ENCODE measurements at places on chromosomes 7 and 10.

- peak; percentile 48 for DNase-seq
These were observed 57.9 kb upstream of the TMEM72 start for GRCh38 chr10:44853148-44853734.

DNA sequence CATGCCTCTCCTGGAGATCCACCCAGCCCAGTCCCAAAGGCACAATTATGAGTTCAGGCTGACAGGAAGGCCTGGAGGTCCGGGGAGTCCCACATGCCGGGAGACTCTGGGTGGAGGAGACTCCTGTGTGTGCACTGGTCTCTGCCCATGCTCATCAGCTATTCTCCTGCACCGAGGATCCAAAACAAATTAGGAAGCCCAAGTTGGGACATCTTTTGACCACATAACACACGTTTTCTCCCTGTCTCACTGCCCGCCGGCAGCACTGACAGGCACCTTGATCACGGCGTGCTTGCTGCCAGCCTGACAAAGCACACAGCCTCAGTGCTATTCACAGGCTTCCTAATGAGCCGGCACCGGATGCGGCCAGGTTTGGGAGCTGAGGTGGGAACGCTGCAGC is 412.7 kb downstream of the PTPRN2 start:
- no peak for DNase-seq

- no peak for DNase-seq
These were observed 17.8 kb downstream of the RGS10 start for GRCh38 chr10:119524720-119525070.

GRCh38 chr7:2317556-2318293 is 3.5 kb upstream of the SNX8 start:
- no peak for DNase-seq

GRCh38 chr10:68578974-68579373 is 18.8 kb downstream of the TET1 start:
- no peak for DNase-seq

DNA sequence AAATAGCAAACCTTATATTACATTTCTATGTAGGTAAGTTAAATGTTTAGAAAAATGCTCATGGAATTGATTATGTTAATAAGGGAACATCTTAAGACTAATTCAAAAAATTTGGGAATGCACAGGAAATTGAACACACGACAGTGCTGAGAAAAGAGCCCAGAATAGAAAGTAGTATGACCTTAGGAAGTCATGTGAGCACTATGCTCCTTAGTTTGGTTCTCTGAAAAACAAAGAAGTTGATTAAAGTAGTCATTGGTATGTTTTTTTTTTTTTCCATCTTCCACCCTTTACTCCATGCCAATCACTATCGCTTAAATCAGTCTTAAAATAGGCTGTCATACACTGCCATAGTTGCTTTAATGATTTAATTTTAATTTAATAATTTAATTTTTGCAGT is 242.9 kb downstream of the ANKRD7 start:
- no peak for DNase-seq

DNA sequence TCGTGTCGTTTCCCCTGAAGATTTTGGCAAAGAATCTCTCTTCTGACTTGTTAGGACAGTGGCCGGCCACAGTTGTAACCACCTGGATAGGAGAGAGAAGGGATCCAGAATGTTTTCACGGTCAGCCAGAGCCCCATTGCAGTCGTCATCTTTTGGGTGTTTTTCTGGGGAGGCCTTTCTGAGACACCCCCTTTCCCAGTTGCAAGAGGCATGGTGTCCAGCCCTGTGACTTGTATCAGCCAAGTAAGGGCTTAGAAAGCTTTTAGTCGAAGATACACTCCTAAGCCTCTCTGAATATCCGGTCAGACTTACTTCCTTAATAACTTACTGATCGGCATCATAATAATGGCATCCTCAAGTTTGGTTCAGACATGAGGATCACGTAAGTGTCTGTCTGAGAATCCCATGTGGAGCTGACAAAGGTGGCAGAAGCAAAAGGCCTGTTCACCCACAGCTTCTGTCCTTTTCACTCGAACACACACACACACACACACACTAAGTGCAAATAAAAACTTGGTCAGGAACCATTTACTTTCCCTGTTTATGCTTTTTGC is 435.7 kb upstream of the GALNT17 start:
- DNase-seq = peak; percentile 39

DNA sequence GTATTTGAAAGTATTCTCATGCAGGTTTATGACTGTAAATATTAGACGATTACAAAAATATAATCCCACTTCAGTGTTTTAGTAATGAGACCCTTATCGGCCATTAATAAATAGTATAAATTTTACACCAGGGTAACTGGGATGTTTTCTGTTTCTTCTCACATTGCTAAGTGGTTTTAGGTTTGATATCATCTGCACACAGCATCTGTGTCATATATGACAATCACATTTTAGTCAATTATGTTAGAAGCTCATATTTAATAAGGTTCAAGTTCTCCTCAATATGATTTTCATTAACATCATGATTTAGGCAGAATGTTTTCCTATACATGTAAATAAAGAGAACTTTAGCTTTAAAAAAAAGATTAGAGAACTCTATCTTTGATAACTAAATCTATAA is 66.8 kb downstream of the ATAD1 start:
- DNase-seq = no peak

DNA sequence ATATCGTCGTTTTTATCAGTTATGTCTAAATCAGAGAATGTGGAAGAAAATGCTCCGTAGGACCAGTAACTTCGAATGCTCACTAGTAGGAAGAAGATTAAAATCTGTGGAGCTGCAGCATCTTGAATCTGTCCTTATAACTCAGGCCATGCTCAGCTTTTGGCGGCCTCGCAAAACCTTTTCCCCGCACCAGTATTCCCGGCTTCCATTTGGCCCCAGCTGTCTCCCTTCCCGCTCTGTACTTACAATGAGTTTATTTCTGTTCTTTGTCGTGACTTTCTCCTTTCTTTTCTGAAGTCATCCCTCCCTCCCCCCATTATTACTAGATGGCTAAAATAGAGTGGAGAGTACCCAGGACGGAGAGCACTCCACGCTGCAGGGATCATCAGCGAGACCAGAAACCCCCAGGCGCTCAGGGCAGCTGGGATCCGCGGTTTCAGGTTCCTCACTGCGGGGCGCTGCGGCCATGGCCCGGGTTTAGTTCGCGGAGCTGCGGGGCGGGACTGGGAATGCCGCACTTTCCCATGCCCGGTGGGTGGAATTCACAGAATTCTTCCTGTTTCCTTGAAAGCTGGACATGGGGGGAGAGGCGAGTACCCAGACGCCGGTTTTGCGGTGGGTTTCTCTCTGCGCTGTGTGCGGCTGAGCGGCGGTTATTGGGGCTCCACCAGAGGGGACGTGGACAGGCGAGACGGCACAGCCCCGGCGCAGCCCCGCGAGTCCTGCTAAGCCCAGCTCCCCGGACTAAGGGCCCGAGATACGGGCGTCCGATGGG is 183.5 kb downstream of the POM121L12 start:
- peak; percentile 28 for DNase-seq

DNA sequence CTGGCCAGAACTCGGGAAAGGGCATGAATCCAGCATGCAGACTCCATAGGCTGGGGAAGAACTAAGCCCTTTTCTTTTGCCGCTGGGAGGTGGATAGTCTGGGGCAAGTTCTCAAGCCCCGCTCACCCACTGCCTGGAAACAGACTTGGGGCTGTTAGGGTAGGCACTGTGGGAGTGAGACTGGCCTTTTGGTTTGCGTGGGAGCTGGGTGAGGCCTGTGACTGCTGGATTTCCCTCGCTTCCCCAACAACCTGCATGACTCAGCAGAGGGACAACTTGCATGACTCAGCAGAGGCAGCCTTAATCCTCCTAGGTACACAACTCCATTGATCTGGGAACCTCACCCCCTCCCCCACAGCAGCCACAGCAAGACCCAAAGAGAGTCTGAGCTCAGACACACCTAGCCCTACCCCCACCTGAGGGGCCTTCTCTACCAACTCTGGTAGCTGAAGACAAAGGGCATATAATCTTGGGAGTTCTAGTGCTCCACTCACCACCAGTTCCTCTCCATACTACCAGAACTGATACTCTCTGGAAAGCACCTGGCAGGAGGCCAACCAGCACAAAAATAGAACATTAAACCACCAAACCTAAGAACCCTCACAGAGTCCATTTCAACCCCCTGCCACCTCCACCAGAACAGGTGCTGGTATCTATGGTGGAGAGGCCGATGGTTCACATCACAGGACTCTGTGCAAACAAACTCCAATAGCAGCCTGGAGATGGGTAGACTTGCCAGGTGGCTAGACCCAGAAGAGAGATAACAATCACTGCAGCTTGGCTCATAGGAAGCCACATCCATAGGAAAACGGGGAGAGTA is 81.4 kb upstream of the LAMB4 start:
- no peak for DNase-seq

- no peak for DNase-seq
These were observed 326.0 kb upstream of the MTPN start for GRCh38 chr7:136303162-136303561.

DNA sequence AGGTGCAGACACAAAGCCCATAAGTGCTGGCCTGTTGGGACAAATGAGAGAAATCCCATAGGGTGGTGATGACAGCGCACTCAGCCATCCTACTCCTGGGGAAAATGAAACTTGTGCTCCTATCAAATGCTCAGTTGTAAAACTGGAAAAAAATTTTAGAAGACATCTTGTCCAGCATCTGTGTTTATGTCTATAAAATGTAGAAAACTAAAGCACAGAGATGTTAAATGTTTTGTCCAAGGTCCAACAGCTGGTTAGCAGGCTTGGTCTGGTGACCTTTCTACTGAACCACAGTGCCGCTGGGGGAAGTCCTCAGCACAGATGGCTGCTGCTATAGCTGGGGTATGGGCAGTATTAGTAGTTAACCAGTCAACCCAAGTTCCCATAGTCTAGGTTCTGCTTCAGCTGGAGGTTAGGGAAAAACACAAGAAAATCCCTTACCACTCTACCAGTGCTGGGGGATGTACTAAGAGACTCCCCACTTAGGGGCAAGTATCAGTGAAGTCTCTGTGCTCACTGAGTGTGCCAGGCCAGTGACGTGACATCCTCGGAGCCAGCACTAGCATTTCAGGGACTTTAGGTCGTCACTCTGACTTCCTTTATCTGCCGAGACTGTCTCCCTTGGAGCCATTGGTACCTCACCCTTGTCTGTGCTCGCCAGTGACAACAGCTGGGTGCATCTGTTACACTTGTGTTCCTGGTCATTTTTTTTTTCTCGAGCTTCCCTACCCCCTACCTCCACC is 1.9 kb downstream of the TSPAN33 start:
- no peak for DNase-seq

- DNase-seq = no peak
These were observed 19.5 kb downstream of the AGR2 start for GRCh38 chr7:16785321-16785720.

GRCh38 chr7:157851501-157852067 is 514.8 kb downstream of the DNAJB6 start:
- DNase-seq = peak; percentile 70

GRCh38 chr7:35828817-35829216 is 28.0 kb downstream of the SEPTIN7 start:
- no peak for DNase-seq

DNA sequence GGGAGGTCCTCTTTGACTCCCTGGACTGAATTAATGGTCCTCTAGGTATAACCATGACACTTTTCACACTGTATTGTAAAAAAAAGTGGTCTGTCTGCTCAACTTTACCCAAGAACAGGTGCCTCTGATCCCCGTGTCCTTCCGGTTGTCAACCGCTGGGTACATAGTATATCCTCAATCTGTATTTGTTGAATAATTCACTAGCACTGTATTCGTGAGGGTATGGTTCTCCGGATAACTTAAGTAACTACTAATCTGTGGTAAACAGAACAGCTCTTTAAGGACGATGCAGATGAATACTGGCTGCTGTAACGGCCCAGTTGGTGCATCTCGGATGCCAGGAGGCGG is 472 bp upstream of the ADAM22 start:
- DNase-seq = no peak

DNA sequence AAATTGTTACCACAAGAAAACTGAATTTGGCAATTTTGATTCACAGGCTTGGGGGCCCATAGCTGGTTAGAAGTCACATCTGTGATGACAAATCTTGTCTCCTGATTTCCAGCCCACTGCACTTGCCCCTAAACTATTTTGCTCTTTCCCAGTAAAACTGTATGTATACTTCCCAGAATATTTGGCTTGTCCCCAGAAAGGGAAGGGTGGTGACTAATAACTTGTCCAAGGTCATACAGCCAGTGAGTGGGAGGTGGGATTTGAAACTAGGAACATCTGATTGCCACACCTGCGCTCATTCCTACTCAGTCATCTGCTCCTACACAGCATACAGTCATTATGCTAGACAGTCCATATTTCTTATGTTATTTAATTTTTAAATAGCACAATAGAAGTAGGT is 304.5 kb downstream of the SDHAF3 start:
- no peak for DNase-seq

GRCh38 chr7:148026713-148027112 is 563.9 kb upstream of the C7orf33 start:
- DNase-seq = no peak

- DNase-seq = no peak
These were observed 3.7 kb downstream of the PLPP4 start for GRCh38 chr10:120460776-120461175.

GRCh38 chr7:2383543-2384274 is 19.7 kb upstream of the CHST12 start:
- no peak for DNase-seq

DNA sequence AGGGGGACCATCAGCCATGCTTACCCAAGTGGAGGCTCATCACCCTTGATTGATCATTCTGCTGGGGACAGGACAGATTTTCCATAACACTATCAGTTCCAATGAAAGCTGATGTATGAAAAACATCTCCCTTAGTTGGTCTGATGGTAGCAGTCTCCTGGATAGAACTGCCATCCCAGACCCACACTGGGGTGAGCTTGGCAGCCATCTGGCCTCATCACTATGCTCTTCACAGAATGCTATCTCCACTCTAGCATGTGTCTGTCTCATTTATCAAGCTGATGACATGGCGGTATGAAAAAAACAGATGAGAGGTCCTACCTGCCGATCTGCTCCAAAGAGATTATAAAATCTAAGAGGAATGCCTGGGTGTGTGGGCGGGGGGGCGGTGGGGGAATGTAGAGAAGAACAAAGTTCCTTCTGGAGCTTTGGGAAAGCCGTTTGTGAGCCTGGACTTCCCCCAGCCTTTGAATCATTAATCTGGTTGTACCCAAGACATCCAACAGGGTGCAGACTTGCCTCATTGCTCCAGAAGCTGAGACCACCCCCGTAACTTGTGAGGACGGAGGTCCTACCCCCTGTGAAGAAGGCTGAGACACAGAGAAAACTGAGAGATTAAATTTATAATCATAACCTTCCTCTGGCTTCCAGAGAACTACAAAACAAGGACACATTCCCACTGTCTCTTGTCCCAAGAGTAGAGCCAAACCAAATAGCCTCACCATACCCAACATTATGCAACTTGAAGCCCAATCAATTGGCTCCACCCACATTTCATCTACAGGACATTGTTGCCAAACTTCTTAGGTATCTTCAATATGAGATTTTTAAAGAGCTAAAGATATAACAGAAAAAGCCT is 340.8 kb downstream of the KCNMA1 start:
- DNase-seq = no peak

GRCh38 chr7:120320218-120320961 is 47.4 kb downstream of the KCND2 start:
- no peak for DNase-seq

DNA sequence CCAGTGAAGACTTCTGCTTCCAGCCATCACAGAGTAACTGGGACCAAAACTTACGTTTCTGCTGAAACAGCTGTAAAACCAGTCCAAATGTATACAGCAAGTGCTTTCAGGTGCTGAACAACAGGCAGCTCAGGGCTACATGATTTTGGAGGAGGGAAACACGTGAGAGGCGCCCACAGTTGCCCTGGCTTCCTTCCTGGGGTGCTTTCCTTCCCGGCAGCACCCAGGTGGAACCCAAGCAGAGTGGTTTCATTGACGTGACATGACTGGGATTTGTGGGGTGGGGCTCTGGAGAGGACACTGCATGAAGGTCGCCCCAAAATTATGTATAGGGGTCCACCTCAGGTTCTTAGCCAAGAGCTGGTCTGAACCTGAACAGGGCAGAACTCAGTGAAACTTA is 34.2 kb downstream of the IL2RA start:
- DNase-seq = no peak

Measured in right hindlimb (tissue), 1 donor.